ENCODE measurements at places on chromosomes 2 and 18. TPM values are rescaled to one million over a fixed set of nuclear protein-coding genes. Genes with fewer than 3 reads are reported as not detected.
A peak's percentile ranks its signal among the peaks of the same experiment; 100 is the strongest.

Gene SLC23A3
- polyA plus RNA-seq, result not detected

Gene MYO1B
- 0.43 TPM for polyA plus RNA-seq

Gene KCNIP3
- polyA plus RNA-seq, result not detected

Gene ITGA6
- polyA plus RNA-seq, result 58.4 TPM

DNA sequence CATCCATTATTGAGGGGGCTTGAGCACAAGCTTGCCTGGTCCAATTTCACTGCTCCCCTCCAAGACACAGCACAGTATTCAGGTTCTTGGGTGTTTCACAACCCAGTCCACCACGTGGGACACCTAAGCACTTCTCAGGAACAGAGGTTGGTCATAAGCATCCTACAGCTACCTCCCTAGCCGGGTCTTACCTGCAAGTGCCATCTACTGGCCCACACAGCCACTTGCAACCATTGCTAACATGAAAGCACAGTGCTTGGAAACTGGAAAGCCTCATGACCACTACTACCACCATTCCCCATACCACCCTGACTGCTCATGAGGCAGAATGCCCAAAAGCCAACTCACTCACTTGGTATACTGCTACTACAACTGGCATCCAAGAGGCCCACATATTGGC lies 105.7 kb upstream of the RPRM start:
- DNase-seq, result no peak

DNA sequence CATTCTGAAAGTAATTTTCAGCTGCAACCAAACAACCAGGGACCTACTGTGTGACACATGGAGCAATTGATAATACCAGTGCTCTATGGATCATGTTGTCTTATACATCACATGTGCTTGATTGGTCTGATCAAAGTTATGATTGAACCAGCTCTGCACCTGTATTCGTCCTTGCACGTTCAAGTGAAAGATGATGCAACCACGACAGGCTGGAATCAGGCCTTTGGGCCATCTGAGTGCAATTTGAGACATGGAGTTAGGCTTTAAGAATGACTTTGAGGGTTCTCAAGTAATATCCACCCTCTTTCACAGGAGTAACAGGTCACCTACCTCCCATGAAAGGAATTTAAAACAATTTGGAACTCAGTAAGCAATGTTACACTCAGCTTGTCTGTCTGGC lies 165.2 kb downstream of the SLC8A1 start:
- no peak for DNase-seq

GRCh38 chr2:65548576-65549256 lies 116.3 kb upstream of the SPRED2 start:
- no peak for DNase-seq

- DNase-seq, result no peak
Measured at GRCh38 chr2:96120091-96120720, 3.8 kb upstream of the ADRA2B start.

DNA sequence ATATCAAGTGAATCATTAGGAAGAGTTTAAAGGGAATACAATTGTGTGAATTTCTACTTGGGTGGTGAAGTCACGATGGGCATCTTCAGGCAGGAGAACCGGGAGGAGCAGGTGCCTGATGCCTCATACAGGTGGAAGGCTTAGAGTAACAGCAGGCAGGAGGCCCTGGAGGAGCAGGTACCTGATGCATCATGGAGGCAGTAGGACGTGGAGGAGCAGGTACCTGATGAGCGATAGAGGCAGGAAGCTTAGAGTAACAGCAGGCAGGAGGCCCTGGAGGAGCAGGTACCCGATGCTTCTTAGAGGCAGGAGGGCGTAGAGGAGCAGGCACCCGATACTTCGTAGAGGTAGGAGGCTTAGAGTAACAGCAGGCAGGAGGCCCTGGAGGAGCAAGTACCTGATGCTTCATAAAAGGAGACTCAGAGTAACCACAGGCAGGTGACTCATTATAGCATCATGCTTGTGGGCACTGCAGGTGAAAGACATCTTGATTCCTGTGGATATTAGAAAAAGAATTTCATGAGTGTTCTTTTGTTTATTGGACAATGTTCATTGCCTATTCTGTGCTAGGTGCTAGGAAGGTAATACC lies 133.9 kb downstream of the ATP9B start:
- no peak for DNase-seq

DNA sequence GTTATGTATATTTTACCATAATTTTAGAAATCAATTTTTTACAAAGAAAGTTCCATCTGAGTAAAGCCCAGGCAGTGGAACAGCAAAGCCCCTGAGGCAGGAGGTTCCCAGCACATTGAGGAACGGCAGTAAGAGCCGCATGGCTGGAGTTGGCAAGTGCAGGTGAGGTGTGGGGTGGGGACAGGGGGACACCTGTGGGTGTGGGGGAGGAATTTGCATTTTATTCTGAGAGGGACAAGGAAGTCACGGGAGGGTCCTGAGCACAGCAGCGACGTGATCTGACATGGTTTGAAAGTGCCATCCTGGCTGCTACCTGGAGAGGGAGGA lies 16.1 kb upstream of the ADI1 start:
- no peak for DNase-seq

DNA sequence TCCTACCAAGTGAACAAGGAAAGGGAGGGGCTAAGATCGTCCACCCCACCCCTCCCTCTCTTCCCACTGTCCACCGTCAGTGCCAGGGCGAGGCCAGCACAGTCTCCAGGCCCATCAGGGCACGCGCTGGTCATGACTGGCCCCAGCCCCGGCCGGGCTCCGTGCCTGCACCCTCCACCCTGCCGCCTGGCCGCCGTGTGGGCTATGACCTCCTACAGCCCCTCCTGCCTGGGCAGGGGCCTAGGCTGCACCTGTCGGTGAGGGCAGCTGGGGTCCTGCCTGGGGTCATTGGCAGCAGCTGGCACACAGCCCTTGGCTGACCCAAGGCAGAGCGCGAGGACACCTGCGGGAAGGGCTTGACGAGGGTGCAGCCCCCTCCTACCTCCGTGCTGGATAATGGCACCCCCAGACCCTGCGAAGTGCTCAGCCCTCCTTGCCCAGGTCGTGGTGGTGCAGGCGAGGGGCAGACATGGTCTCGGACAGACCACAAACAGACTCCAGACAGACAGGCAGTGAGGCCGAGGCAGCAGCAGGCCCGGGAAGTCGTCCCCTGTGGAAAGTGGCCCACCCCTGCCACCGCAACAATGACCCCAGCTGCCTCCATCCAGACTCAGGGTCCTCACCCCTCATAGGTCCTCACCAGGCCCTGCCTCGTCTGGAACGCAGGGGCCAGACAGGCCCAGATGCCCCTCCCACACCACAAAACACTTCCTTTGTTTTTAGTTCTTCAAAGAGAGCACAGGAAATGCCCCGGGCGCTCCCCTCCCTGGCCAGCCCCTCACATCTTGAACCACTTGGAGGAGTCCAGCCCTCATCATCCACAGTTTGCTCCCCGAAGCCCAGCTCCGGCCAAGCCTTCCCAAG lies 43.1 kb upstream of the GPC1 start:
- peak; percentile 43 for DNase-seq

- no peak for DNase-seq
Measured at GRCh38 chr2:168660870-168661862, 141.3 kb upstream of the NOSTRIN start.

- DNase-seq, result no peak
Measured at GRCh38 chr2:238910751-238911351, 63.0 kb downstream of the TWIST2 start.

- no peak for DNase-seq
Measured at GRCh38 chr2:105868060-105868459, 123.3 kb downstream of the NCK2 start.

DNA sequence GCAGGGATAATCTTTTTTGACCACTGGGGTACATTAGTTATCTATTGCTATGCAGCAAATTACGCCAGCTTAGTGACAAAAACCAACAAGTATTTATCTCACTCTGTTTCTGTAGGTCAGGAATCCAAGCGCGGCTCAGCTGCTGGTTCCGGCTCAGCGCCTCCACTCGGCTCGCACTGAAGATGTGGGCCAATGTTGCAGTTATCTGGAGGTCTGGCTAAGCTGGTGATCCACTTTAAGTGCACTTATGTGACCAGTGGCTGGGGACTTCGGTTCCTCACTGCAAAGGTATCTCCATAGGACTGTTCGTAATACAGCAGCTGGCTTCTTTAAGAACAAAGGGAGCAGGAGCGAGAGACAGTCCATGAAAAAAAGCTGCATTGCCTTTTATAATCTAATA lies 591.9 kb downstream of the TMEM182 start:
- DNase-seq, result no peak

GRCh38 chr18:75238786-75239185 lies 28.2 kb downstream of the TSHZ1 start:
- no peak for DNase-seq

- DNase-seq, result no peak
Measured at GRCh38 chr2:179247318-179248023, 17.2 kb downstream of the SESTD1 start.

DNA sequence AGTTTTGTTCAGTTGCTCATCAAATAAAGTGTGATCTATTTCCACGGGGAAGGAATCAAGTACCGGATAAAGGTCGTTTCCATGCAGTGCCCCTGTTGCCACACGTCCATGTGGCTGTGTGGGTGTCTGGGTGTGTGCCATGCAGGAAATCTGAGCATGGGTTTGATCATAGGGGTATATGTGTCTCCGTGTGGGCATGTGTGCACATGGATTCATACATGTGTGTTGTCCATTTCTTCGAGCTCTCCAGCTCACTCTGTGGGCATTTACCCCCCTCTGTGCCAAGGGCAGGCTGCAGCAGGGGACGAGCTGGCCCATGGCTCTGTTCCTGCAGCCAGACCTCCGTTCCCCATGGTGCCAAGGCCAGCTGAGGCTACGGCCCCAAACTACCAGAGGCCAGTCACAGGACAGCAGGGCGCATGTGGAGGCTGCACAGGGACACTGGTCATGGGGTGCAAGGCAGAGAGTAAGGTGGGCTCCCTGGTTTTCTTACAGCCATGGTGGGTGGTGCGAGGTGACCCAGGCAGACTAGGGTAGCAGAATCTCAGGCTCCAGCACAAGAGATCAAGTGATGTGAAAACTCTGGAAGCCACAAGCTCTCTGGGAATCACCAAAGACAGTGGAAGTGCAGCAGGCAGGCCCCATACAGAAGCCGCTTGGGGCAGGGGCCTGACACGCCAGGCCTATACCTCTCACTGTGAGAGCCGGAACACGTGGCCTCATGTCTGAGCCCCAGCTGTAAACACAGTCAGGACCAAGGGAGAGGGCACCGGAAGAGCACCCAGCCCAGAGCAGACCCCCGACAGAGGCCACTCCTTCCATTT lies 66.4 kb upstream of the RAB6C start:
- DNase-seq, result no peak

Measured in naive thymus-derived CD8-positive, alpha-beta T cell (primary cell).